ENCODE measurements at places on chromosomes 12 and 14.

- DNase-seq, result peak; percentile 74
Measured at GRCh38 chr12:62732861-62733427, 202.0 kb downstream of the PPM1H start.

- DNase-seq, result no peak
Measured at GRCh38 chr12:110361216-110361615, 42.3 kb downstream of the ANAPC7 start.

DNA sequence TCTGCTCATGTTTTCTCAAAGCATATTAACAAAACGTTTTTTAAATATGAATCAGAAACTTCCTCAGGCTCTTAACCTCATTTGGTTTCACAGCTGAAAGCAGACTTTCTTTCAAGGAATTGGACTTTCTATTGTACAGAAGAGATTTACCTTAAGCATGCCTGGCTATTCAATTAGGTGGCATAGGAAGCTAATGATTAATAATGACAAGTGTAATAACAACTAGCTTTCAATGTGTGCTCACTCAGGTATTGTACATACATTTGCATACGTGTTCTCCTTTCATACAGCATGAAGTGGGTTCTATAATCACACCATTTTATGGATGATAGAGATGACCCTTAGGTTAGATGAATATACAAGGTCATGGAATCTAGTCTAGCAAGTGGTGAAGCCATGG is 115.7 kb downstream of the ANO6 start:
- no peak for DNase-seq

- no peak for DNase-seq
Measured at GRCh38 chr14:93975791-93976476, 436 bp downstream of the ASB2 start.

GRCh38 chr12:17571047-17571446 is 518.9 kb downstream of the RERGL start:
- DNase-seq, result no peak

DNA sequence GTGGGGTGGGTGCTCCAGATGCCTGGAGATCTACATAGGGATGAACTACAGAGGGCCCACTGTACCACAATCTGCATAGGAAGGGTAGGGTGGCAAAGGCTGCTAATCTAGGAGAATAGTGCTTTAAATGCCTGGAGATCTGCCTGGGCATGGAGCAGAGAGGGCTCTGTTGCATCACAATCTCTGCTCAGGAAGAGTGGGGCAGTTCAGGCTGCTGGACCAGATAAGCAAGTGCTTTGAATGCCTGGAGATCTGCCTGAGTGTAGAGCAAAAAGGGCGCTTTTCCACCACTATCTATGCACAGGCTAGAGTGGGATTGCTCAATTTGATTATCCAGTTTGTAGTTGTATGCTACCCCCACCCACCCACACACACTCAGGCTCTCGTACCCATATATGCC is 886.3 kb upstream of the SEL1L start:
- no peak for DNase-seq

GRCh38 chr12:91225316-91225715 is 42.7 kb upstream of the DCN start:
- no peak for DNase-seq

GRCh38 chr14:63362389-63362819 is 43.7 kb upstream of the GPHB5 start:
- no peak for DNase-seq

DNA sequence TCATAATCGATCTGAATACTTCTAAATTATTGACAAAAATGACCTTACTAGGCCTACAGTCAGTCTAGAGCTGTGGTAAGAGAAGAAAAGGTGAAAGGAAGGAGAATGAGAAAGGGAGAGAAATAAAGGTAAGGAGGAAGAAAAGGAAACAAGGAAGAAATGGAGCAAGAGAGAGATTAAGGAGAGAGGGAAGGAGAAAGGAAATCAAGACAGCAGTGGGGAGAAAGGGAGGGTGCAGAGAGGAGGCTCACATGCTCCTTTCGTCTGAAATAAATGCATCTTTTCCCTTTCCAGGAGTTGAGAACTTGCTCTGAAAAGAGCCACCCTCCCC is 3.7 kb downstream of the RNASE9 start:
- DNase-seq, result no peak

GRCh38 chr12:99911967-99912366 is 72.8 kb downstream of the ANKS1B start:
- no peak for DNase-seq

GRCh38 chr12:6355491-6356373 is 13.9 kb upstream of the TNFRSF1A start:
- DNase-seq, result no peak

GRCh38 chr14:72515779-72516770 is 377.8 kb downstream of the DPF3 start:
- DNase-seq, result peak; percentile 35

GRCh38 chr12:19217446-19217845 is 87.9 kb downstream of the PLEKHA5 start:
- no peak for DNase-seq

DNA sequence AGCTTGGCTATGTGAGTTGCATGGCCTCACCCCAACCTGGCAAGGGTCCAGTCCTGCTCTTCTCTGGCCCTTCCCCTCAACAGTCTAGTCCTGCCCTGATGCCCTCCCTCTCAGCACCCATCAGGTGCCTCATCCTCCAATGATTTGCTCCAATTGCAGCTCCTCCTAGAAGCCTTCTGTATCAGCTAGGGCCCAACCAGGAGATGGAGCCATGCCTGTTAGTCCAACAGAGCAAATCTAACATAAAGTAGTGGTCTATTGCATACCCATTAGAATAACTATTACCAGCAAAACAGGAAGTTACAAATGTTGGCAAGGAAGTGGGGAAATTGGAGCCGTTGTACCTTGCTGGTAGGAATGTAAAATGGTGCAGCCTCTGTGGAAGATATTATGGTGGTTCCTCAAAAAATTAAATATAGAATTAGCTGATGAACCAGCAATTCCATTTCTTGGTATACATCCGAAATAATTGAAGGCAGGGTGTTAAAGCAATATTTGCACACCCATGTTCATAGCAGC is 163.5 kb downstream of the VRK1 start:
- no peak for DNase-seq

- peak; percentile 100 for DNase-seq
Measured at GRCh38 chr12:108731866-108732461, 646 bp upstream of the CORO1C start.
